ENCODE measurements at places on chromosomes 2 and 18. TPM values are rescaled to one million over a fixed set of nuclear protein-coding genes. Genes with fewer than 3 reads are reported as not detected.

- peaks cover 7% of the 10 kb centered on the region for H3K4me1 ChIP-seq
- no peaks in the 10 kb centered on the region for H3K27me3 ChIP-seq
- DNase-seq, result no peak
- peaks cover under 1% of the 10 kb centered on the region for H3K36me3 ChIP-seq
- H3K27ac ChIP-seq, result no peak overlapping the region
These were observed 2.0 kb upstream of the TUBB6 start for GRCh38 chr18:12305930-12306629.

- no peak overlapping the region for H3K4me3 ChIP-seq
- no peak for DNase-seq
- peaks cover 59% of the 10 kb centered on the region for H3K4me1 ChIP-seq
- peak overlapping the region; percentile 73 for H3K27ac ChIP-seq
- H3K36me3 ChIP-seq, result peaks cover 59% of the 10 kb centered on the region
- no peaks in the 10 kb centered on the region for H3K27me3 ChIP-seq
These were observed 106.5 kb upstream of the MAP3K20 start for GRCh38 chr2:172969166-172969565.

DNA sequence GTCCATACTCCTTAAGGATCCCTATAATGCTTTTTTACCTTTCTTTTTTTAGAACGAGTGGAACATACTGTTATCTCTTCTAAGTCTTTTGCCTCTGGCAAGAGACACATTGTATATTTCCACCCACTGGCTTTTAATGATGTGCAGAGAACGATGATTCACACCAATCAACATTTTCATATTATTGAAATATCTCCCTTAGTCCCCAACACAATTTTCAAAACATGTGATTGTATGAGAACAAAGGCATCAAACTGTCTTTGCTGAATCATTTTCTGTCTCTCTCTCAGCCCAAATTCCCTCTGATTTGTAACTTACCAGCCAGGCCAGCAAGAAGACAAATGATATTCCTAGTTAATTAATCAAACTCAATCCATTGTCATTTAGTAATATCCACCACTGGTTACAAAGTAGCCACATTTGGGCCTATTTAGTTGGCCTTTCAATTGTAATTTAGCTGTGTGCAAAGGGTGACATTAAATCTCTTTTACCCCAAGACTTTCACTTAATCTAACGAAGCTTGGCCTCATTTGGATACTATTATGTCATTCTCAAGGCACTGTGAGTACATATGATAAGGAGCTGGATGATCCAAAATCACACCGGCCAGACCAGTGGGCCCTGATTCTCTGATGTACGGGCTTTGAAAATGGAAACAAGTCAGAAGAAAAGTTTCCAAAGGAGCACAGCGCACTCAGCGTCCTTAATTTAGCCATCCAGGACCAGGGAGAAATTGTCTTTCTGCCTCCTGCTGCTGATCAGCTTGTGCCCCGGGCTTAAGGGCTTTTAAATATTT, 185.1 kb downstream of the SCG2 start:
- H3K4me3 ChIP-seq, result no peak overlapping the region
- no peaks in the 10 kb centered on the region for H3K4me1 ChIP-seq
- H3K27ac ChIP-seq, result no peak overlapping the region
- no peaks in the 10 kb centered on the region for H3K36me3 ChIP-seq

DNA sequence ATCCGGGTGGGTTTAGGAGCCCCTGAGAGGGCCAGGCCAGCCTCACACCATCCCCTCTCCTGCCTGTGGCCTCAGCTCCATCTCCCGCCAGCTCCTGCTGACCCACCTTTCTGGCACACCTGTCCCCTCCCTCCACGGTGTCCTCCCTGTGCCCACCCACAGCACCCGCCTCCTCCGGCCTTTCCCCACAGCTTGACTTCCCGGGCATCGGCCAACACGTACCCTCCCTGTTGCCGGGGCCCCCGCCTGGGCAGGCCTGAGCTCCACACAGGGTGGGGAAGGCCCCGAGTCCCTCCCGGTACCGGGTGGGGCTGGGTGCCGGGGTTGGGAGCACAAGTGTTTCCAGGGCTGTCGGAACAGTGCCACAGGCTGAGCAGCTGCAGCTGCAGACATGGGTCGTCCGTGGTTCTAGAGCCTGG, 6.5 kb downstream of the GPC1 start:
- peaks cover 39% of the 10 kb centered on the region for H3K4me1 ChIP-seq
- H3K36me3 ChIP-seq, result no peaks in the 10 kb centered on the region
- H3K4me3 ChIP-seq, result no peak overlapping the region
- no peak for DNase-seq
- H3K27me3 ChIP-seq, result no peaks in the 10 kb centered on the region
- H3K27ac ChIP-seq, result no peak overlapping the region

DNA sequence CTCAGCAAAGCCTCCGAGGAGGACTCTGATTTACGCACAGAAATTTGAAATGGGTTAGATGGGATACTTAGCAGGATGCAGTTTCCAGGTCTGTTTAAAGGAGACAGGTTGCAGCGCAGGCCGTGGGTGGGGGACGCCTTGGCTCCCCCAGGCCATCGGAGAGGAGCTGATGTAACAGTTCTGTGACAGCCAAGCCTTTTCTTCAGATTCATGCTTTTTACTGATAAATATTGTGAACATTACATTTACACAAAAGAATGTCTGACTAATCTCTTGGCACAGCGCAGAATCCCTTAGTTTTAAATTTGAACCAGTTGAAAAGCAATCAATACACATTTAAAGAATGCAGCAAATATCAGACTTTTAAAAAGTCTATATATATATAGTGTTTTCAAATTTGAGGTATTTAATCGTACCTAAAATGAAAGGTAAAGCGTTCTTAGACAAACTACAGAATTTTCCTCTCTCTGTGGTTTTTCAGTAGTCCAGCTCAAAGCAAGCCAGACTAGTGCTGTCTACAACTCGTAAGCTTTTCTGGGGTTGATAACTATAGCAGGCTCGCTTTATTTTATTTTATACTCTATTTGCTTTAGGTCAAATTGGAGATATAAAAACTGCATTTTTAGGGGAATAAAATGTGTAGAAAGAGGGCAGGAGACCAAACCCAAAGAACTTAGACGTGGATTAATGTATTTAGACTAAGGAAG, 221.9 kb downstream of the PIEZO2 start:
- no peak for DNase-seq
- H3K4me3 ChIP-seq, result no peak overlapping the region
- peaks cover 15% of the 10 kb centered on the region for H3K4me1 ChIP-seq
- no peak overlapping the region for H3K27ac ChIP-seq

DNA sequence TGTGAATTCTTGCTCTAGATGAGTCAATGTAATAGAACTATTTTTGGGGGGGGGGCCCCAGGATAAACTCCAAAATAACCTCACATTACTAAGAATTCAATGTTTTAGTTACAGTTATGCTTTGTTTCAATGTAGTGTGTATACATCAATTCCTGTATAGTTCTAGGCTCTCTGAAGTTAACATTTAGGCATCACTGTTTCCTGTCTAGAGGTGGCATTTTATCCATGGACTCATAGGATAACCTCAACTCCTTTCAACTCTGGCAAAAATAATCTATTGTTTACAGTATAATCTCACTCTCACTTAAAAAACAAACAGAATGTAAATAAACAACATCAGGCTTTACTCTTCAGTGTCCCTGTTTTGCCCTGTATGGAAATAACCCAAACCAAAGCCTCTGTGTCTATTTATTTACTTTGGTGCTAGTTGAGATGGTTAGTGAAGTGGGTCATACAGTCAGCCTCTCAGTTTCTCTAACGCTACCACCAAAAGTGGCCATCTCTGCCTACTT, 79.3 kb upstream of the MMADHC start:
- H3K4me3 ChIP-seq, result no peak overlapping the region
- no peaks in the 10 kb centered on the region for H3K27me3 ChIP-seq
- no peaks in the 10 kb centered on the region for H3K36me3 ChIP-seq
- DNase-seq, result no peak
- no peak overlapping the region for H3K27ac ChIP-seq

- H3K27ac ChIP-seq, result no peak overlapping the region
- no peak overlapping the region for H3K4me3 ChIP-seq
- no peaks in the 10 kb centered on the region for H3K36me3 ChIP-seq
These were observed 523.5 kb downstream of the LRRTM4 start for GRCh38 chr2:76998704-76999103.

GRCh38 chr2:218081695-218082094, 12.6 kb downstream of the RUFY4 start:
- no peak overlapping the region for H3K4me3 ChIP-seq
- no peaks in the 10 kb centered on the region for H3K36me3 ChIP-seq
- H3K27ac ChIP-seq, result no peak overlapping the region
- no peak for DNase-seq

- H3K4me3 ChIP-seq, result no peak overlapping the region
- H3K27me3 ChIP-seq, result no peaks in the 10 kb centered on the region
- no peaks in the 10 kb centered on the region for H3K4me1 ChIP-seq
- H3K36me3 ChIP-seq, result no peaks in the 10 kb centered on the region
These were observed 35.4 kb downstream of the INSIG2 start for GRCh38 chr2:118123561-118124232.

GRCh38 chr18:73110307-73110706, 242.5 kb upstream of the NETO1 start:
- no peaks in the 10 kb centered on the region for H3K4me1 ChIP-seq
- no peak overlapping the region for H3K27ac ChIP-seq

DNA sequence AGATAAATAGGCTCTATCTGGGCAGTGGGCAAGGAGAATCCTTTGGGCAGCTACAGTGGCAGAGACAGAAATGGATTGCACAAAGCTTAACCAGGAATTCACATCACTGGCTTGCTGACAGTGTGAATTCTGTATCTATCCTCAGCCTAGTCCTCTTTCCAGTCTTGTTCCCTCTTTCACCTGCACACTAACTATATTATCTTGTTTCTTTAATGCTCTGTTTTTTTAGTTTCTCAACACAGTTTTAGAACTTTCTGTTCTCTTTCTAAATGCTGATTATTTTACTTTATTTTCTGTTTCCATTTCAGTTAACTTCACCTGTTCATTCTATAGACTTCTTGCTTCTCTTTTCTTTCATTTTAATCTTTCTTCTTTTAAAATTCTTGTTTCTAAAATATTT, 66.4 kb downstream of the LINC00305 start:
- no peaks in the 10 kb centered on the region for H3K36me3 ChIP-seq
- DNase-seq, result no peak
- no peak overlapping the region for H3K27ac ChIP-seq

DNA sequence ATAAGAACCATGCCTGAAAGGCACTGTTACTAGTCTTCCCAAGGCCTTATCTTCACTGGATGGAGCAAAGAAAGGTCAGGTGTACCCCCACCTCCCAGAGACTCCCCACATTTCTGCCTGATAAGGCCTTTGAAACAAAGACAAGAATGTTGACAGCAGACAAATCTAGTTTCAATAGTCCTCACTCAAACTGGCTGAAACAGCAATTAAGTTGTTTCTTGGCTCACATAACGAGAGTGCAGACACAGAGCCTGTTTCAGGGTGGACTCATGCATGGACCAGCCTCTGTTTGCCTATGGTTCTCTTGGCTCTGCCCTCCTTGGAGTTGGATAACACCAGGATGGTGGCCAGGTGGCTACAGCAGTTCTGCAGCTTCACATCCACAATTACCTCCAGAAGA, 7.5 kb upstream of the CFAP221 start:
- H3K4me1 ChIP-seq, result no peaks in the 10 kb centered on the region
- no peak overlapping the region for H3K27ac ChIP-seq
- DNase-seq, result no peak
- no peaks in the 10 kb centered on the region for H3K36me3 ChIP-seq

DNA sequence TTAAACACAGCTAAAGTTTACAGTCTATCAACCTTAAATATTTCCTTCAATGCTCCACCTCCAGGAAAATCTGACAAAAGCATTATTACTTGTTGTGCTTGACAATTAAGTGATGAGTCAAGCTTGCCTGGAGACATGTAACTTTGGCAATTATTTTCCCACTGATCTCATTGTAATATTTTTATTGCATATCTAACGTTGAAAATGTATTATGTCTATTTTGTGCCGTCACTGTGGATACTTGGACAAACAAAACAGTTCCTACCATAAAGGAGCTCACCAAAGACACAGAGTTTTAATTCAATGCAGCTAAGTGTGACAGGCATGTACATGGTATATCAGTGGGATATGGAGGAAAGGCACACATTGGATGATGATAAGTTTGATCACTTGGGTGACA, 24.7 kb downstream of the RNF103 start:
- H3K4me1 ChIP-seq, result no peaks in the 10 kb centered on the region
- no peaks in the 10 kb centered on the region for H3K36me3 ChIP-seq
- H3K27me3 ChIP-seq, result no peaks in the 10 kb centered on the region
- DNase-seq, result no peak
- H3K4me3 ChIP-seq, result no peak overlapping the region
- no peak overlapping the region for H3K27ac ChIP-seq

DNA sequence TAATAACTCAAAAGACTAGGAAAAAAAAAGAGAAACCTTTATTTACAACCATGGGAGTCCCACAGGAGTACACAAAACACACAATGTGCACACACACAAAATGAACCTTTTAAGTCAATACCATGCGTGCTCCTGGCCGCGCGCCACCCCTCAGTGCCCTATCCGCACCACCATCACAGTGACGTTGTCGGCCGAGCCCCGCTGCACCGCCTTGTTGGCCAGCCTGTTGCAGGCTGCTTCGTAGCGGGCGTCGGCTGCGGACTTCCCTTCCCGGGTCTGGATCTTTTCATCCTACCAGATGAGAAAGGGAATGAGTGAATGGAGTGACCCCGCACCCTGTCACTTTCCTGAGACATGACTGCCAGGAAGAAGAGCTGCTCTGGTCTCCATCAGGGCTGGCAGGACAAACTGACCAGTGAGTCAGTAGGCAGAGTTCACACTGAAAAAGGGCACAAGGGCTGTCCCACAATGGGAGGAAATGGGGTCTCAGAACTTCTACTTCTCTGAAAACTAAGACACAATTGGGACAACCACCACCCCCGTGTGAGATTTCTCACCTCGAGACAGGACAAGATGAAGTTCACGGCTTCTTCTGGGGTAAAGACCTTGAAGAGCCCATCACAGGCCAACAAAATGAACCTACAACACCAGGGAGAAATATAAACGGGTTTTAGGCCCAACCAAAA, 11.8 kb downstream of the ERFE start:
- no peaks in the 10 kb centered on the region for H3K27me3 ChIP-seq
- H3K4me3 ChIP-seq, result no peak overlapping the region
- no peaks in the 10 kb centered on the region for H3K4me1 ChIP-seq
- peaks cover 65% of the 10 kb centered on the region for H3K36me3 ChIP-seq
- H3K27ac ChIP-seq, result no peak overlapping the region
- no peak for DNase-seq

Gene CRYBA2
- total RNA-seq, result not detected

Gene RAD51AP2
- total RNA-seq, result 0.11 TPM

Gene RFTN2
- 5.5 TPM for total RNA-seq

Gene EPB41L5
- total RNA-seq, result 16.5 TPM

Gene POTEI
- total RNA-seq, result not detected

Gene HRH4
- total RNA-seq, result 0.13 TPM

Gene POMC
- total RNA-seq, result 53.8 TPM
